ENCODE measurements at places on chromosomes 16 and 17. TPM values are rescaled to one million over a fixed set of nuclear protein-coding genes. Genes with fewer than 3 reads are reported as not detected.

DNA sequence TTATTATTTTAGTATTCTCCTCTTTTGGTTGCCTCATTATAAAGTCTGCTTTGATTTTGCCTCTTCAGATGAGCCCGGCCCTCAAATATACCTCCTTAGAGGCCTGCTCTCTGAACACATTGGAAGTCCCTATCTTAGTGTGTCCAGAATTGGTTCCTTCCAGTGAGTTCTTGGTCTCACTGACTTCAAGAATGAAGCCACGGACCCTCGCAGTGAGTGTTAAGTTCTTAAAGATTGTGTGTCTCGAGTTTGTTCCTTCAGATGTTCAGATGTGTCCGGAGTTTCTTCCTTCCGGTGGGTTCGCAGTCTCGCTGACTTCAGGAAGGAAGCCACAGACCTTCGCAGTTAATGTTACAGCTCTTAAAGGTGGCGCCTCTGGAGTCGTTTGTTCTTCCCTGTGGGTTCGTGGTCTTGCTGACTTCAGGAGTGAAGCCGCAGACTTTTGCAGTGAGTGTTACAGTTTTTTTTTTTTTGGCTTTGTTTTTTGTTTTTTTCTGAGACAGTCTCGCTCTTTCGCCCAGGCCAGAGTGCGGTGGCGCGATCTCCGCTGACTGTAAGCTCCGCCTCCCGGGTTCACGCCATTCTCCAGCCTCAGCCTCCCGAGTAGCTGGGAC lies 45.8 kb upstream of the NOS2 start:
- no peaks in the 10 kb centered on the region for H3K4me1 ChIP-seq
- peak; percentile 17 for DNase-seq
- H3K27ac ChIP-seq: no peak overlapping the region

- H3K27me3 ChIP-seq: no peaks in the 10 kb centered on the region
- H3K36me3 ChIP-seq: peaks cover 16% of the 10 kb centered on the region
- H3K4me3 ChIP-seq: no peak overlapping the region
Measured at GRCh38 chr17:64074704-64075426, 54.4 kb upstream of the ICAM2 start.

- H3K36me3 ChIP-seq: no peaks in the 10 kb centered on the region
- H3K27me3 ChIP-seq: no peaks in the 10 kb centered on the region
- H3K27ac ChIP-seq: no peak overlapping the region
- no peak overlapping the region for H3K4me3 ChIP-seq
- H3K4me1 ChIP-seq: no peaks in the 10 kb centered on the region
Measured at GRCh38 chr17:79154951-79155585, 80.4 kb downstream of the ENGASE start.

DNA sequence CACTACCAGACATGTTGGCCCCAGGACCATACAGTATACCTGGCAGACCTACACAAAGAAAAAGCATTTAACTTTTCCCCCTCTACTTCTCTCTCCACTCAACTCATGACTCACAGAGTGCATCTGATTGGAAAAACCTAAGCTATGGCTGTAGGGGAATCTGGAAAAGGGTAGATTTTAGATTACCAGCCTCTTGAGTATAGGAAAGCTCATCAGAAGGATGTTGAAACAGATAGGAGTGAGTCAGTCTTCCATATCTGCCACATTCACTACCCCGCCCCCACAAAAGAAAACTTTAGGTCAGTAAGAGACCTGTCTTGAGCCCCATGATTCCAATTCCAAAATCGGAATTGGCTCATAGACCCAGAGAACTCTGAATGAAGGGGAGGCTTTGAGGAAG lies 12.3 kb downstream of the KRT9 start:
- no peaks in the 10 kb centered on the region for H3K36me3 ChIP-seq
- no peak overlapping the region for H3K27ac ChIP-seq
- H3K4me1 ChIP-seq: peaks cover 11% of the 10 kb centered on the region
- H3K27me3 ChIP-seq: no peaks in the 10 kb centered on the region

Gene GCGR
- total RNA-seq: 2.9 TPM

Gene ZFP3
- total RNA-seq: not detected

Gene NOTUM
- total RNA-seq: 8.0 TPM

Gene KRT23
- total RNA-seq: not detected
